ENCODE measurements at places on chromosomes 3 and 15. TPM values are rescaled to one million over a fixed set of nuclear protein-coding genes. Genes with fewer than 3 reads are reported as not detected.

Gene TLR9
- not detected for total RNA-seq

Gene PIAS1
- total RNA-seq = 6.8 TPM

Gene SENP2
- total RNA-seq = 50.9 TPM

Gene NR2F2
- 16.2 TPM for total RNA-seq

DNA sequence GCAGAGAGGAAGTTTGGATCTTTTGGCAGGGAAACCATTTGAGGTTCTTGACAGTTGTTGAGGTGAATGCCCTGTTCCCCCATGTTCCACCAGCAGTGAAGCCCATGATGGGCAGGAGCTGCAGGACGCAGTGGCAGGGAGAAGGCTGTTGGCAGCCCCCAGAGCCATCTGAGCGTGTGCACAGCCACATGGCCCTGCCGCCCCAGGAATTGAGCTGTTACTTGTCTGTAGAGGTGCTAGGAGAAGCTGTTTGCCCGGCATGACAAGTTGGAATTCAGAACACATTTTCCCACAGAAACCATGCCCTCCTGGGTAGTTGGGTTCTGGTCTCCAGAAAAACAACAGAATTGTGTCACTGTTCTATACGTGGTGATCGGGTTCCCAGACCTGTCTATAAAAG lies 218.2 kb upstream of the NR2E3 start:
- DNase-seq = no peak

DNA sequence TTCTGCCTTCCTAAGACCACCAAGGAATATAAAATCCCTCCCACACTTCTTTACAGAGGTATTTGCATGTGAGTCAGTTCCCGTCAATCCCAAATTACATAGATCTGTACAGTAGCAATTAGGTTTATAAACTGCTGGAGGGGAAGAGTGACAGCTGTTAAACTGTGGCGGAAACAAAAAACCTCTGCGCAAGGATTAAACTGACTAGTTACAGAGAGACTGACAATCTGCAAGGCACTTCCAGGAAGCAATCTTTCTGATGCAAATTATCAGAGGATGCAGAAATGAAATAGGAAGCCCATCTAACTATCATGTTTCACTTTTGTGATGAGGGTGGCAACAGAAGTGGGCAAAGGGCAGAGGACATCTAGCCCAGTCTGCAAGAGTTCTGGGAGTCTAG lies 150.4 kb downstream of the RTP4 start:
- DNase-seq = no peak

- DNase-seq = no peak
Measured at GRCh38 chr15:100226107-100226506, 115.7 kb downstream of the ADAMTS17 start.

GRCh38 chr3:176650478-176650877 lies 546.8 kb downstream of the TBL1XR1 start:
- no peak for DNase-seq

DNA sequence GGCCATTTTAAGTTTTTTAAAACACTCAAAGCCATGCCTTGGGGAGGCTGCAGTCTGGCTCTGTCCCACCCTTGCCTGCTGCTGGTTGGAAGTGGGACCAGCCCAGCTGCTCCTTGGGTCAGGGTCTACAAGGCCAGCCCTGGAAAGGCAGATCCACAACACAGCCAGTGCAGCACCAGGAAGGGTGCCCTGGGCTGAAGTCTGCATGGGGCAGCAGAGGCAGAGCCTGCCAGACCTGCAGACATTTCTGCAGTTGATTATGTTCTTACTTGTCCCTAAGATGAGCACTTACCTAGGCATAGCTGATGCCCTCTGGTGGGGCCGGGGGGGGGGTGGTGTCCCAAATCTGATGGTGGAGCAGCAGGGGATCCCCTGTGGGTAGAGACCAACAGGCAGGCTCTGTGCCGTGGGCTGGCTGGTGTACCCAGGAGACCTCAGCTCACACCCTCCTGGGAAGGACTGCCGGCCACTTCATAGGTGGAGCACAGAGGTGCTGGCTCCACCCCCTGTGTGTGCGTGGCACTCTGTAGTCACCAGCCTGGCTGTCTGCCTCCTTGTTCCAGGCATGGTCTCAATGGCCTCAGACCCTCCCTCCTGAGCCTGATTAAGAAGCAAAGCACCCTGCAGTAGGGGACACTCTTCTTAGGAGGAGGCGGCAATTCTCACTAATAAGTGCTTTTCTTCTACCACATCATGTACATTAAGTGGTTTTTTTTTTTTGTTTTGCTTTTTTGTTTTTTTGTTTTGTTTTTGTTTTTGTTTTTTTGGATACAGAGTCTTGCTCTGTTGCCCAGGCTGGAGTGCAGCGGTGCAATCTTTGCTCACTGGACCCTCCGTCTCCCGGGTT lies 97.4 kb upstream of the KLF13 start:
- no peak for DNase-seq

GRCh38 chr15:58095415-58095814 lies 29.9 kb upstream of the ALDH1A2 start:
- no peak for DNase-seq
